Lung (tissue), 17 donors: ENCODE measurements at places on chromosomes 11 and 22. TPM values are rescaled to one million over a fixed set of nuclear protein-coding genes. Genes with fewer than 3 reads are reported as not detected.

RFPL2 gene
- polyA plus RNA-seq = not detected

GUCY1A2 gene
- polyA plus RNA-seq = 1.3 TPM

RASL10A gene
- 2.0 TPM for polyA plus RNA-seq

ASPHD2 gene
- 0.45 TPM for polyA plus RNA-seq

CACNA1I gene
- polyA plus RNA-seq = 0.22 TPM

ART1 gene
- polyA plus RNA-seq = not detected

CARD10 gene
- 8.4 TPM for polyA plus RNA-seq

CBLIF gene
- polyA plus RNA-seq = not detected

CSTPP1 gene
- polyA plus RNA-seq = 26.0 TPM

APOL5 gene
- not detected for polyA plus RNA-seq

P4HA3 gene
- polyA plus RNA-seq = 0.89 TPM

BAIAP2L2 gene
- 0.44 TPM for polyA plus RNA-seq

APOA5 gene
- 0.22 TPM for polyA plus RNA-seq

MUC6 gene
- polyA plus RNA-seq = 0.01 TPM

LMO1 gene
- not detected for polyA plus RNA-seq

MN1 gene
- polyA plus RNA-seq = 2.5 TPM

TPST2 gene
- 72.2 TPM for polyA plus RNA-seq

GTSE1 gene
- polyA plus RNA-seq = 1.3 TPM

SMIM38 gene
- polyA plus RNA-seq = 0.08 TPM

MYOD1 gene
- polyA plus RNA-seq = not detected

SLC43A3 gene
- polyA plus RNA-seq = 155 TPM
